Esophagus squamous epithelium (tissue), 5 donors: ENCODE measurements at places on chromosomes 7 and 10.

- no peak overlapping the region for H3K4me3 ChIP-seq
- no peak overlapping the region for H3K27ac ChIP-seq
- H3K36me3 ChIP-seq = no peaks in the 10 kb centered on the region
- H3K27me3 ChIP-seq = no peaks in the 10 kb centered on the region
- no peak for DNase-seq
- H3K4me1 ChIP-seq = no peaks in the 10 kb centered on the region
Measured at GRCh38 chr10:46326066-46326465, 39.3 kb downstream of the ANTXRL start.

DNA sequence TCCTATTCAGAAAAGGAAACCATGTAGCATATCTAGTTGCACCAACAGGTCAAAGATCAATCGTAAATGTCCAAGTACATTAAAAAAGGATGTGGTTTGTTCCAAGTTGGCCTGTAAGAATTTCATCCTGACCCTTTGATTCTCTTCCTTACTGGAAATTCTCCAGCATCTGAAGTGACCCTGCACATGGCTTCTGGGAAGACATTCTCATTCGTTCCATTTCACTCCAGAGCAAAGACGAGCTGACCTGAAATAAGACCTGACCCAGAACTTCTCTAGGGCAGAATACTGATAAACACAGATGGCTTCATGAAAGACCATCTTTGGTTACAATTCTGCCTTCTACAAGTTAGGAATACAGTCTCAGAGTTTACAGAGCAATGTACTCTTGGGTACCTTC is 39.8 kb downstream of the ASB4 start:
- DNase-seq = no peak
- no peak overlapping the region for H3K4me3 ChIP-seq
- no peak overlapping the region for H3K27ac ChIP-seq
- no peaks in the 10 kb centered on the region for H3K27me3 ChIP-seq
- no peaks in the 10 kb centered on the region for H3K36me3 ChIP-seq

DNA sequence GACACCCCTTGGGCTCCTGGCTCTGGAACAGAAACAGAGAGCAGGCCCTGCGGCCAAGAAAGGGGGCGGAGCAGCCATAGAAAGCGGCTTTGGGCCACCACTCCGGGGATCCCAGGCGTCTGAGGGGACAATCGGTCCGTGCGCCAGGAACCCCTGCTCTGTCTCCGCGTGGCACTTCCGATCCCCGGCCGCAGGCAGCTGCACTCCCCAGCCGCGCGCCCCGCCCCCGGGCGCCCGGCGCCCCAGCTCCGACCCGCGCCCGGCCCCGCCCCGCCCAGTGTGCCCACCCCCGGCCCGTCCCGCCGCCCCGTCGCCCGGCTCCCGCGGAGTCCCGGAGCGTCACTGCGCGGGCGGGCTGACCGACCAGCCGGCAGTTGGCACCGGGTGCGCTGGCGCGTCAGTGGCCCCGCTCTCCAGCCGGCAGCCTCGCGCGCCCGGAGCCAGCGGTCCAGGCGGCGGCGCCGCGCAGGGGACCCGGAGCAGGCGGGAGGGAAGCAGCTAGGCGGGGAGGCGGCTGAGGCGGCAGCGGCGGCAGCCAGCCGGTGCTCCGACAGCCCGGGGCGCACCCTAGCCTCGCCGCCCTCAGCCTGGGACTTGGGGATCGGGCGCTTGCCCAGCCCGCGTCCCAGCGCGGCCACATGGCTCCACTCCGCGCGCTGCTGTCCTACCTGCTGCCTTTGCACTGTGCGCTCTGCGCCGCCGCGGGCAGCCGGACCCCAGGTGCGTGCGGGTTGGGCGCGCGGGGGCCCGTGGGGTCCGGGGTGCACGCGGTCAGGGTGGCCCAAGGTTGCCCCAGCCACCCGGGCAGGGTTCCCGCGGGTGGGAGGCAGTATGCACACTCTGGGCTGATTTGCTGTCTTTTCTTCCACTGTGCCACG is at the start of gene ADAMTS14:
Gene ADAMTS14 (plus strand): TSS at position 342 of the 878 bp plus-strand sequence. CDS start 297 bp downstream, at position 639.
- H3K36me3 ChIP-seq = no peaks in the 10 kb centered on the region
- no peak for DNase-seq
- no peaks in the 10 kb centered on the region for H3K27me3 ChIP-seq
- H3K4me3 ChIP-seq = peak within 1 kb of the TSS; percentile 59
- H3K27ac ChIP-seq = peak within 1 kb of the TSS; percentile 3

DNA sequence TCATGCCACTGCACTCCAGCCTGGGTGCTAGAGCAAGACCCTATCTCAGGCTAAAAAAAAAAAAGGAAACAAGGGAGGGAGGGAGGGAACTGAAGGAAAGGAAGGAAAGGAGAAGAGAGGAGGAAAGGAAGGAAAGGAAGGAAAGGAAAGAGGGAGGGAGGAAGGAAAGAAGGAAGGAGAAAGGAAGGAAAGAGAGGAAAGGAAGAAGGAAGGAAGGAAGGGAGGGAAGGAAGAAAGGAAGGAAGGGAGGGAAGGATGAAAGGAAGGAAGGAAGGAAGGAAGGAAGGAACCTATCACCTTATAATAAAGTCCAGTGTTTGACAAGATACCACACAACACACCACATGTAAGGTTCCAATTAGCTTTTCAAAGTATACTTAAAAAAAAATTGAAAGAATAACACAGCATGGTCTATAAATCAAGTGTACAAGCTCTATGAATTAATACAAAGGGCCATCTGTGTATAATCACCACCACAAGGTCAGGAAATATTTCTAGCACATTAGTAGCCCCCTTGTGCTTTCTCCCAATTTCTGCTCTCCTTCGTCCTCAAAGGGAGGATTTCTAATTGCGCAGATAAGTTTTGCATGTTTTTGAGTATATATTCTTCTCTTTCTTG is 26.4 kb downstream of the RNF216 start:
- peaks cover 16% of the 10 kb centered on the region for H3K36me3 ChIP-seq
- DNase-seq = no peak
- H3K4me1 ChIP-seq = no peaks in the 10 kb centered on the region
- no peak overlapping the region for H3K27ac ChIP-seq

DNA sequence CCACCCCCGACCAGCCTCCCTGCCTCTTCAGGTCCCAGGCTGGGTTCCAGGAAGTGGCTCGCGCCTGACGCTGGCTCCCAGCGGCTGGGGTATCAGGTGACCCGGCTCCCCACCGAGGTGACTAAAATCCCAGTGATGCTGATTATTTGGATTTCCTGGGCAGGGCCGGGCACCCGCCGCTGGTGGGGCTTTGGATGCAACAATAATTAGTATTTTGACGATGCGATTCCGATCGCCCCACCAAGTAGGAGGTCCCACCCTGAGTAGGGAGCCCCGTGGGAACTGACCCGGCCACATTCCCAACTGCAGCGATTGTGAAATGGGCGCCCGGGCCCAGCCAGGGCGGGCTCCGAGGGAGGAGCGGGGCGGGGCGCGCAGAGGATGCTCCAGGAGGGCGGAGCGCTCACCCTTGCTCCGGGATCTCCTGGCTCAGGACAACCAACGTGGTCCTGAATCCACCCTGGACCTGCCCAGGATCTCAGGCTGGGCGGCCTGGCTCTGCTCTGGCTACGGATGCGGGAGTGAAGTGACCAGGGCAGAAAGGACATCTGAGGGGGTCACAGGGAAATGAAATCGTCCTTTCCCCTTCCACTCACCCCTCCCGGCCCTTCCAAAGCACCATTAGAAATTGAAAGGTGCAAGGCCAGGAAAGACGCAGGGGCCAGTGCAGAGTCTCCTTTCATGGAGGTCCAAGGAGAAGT is 32.6 kb downstream of the DUSP5 start:
- H3K27me3 ChIP-seq = no peaks in the 10 kb centered on the region
- DNase-seq = no peak
- peaks cover 17% of the 10 kb centered on the region for H3K4me1 ChIP-seq
- no peak overlapping the region for H3K27ac ChIP-seq
- peak overlapping the region; percentile 8 for H3K4me3 ChIP-seq

DNA sequence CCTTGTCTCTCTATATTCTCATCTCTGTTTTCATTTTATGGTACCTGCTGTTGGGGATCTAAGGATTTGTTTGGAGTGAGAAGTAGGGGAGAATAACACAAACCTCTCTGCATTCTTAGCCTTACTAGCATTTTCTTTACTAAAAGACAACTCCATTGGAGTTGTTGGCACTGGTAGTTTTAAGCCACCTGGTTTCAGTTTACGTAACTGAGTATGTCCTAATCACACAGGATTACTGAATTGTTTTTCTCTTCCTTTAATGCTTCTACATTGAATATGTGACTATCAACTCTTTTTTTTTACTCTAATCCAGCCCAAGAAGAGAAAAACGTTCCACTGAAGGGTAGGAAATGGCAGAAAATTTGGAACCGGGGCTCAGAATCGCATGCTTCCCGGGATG is 30.0 kb upstream of the TRIL start:
- no peak for DNase-seq
- peaks cover 74% of the 10 kb centered on the region for H3K4me1 ChIP-seq
- no peaks in the 10 kb centered on the region for H3K27me3 ChIP-seq
- no peaks in the 10 kb centered on the region for H3K36me3 ChIP-seq

- H3K36me3 ChIP-seq = no peaks in the 10 kb centered on the region
- H3K4me1 ChIP-seq = no peaks in the 10 kb centered on the region
- H3K27ac ChIP-seq = no peak overlapping the region
- DNase-seq = no peak
Measured at GRCh38 chr10:100579261-100580090, 43.7 kb downstream of the HIF1AN start.

GRCh38 chr7:41147606-41148485 is 555.0 kb downstream of the INHBA start:
- no peak overlapping the region for H3K4me3 ChIP-seq
- peaks cover 22% of the 10 kb centered on the region for H3K4me1 ChIP-seq
- no peaks in the 10 kb centered on the region for H3K27me3 ChIP-seq
- no peak for DNase-seq
- H3K27ac ChIP-seq = no peak overlapping the region

DNA sequence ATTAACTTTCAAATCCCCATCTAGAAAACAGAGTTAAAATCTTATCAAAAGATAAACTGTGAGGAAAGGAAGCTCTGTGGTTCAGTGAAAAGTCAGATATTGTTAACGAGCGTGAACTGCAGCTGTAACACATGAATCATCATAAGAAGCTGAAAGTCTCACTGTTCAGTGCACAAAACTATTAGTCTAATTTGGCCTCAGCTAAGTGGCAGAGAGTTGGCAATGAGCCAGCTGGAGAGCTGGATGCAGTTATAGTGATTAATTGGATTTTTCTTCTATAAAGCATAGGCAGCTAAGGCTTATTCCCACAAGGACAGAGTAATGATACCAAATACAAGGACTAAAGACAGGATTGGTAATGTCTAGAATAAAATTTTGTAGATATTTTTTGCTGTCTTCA is 101.1 kb upstream of the ABCB5 start:
- no peak overlapping the region for H3K27ac ChIP-seq
- DNase-seq = no peak
- H3K4me1 ChIP-seq = no peaks in the 10 kb centered on the region
- H3K36me3 ChIP-seq = no peaks in the 10 kb centered on the region
- no peak overlapping the region for H3K4me3 ChIP-seq
- H3K27me3 ChIP-seq = no peaks in the 10 kb centered on the region
